Fibroblast of villous mesenchyme (primary cell): ENCODE measurements at places on chromosomes 12 and 14. TPM values are rescaled to one million over a fixed set of nuclear protein-coding genes. Genes with fewer than 3 reads are reported as not detected.

GRCh38 chr14:90534091-90534837, 137.4 kb downstream of the CALM1 start:
- DNase-seq = peak; percentile 20

- DNase-seq = no peak
These were observed 4.5 kb downstream of the NOVA1 start for GRCh38 chr14:26593357-26593756.

- no peak for DNase-seq
These were observed 8.8 kb upstream of the KCNK13 start for GRCh38 chr14:90053044-90053443.

DNA sequence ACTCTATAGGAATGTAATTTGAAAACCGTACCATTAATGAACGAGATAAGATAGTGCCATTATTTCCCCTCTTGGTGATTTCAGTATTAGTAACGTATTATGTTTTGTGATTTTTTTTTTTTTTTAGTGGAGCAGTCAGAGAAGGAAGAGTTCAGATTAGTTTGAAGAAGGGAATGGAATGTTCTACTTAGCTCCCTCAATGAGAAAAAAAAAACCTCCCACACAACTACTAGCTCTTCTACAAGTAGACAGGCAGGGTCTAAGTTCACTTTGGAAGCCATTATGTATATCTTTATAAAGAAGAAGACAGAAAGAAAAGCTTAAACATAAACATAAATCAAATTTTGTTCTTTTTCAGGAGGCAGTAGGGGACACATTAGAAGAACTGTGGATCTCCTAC, 27.3 kb downstream of the PNMA1 start:
- DNase-seq = peak; percentile 13

GRCh38 chr14:93475471-93475870, 44.7 kb downstream of the UNC79 start:
- no peak for DNase-seq

The HELB gene
- total RNA-seq = 1.7 and 2.3 TPM in 2 replicates

The CCDC38 gene
- not detected in 2 replicates for total RNA-seq

The SOAT2 gene
- total RNA-seq = not detected in 2 replicates

The THTPA gene
- 15.5 and 18.0 TPM in 2 replicates for total RNA-seq
